ENCODE measurements at places on chromosomes 16 and 17.
A peak's percentile ranks its signal among the peaks of the same experiment; 100 is the strongest.

GRCh38 chr16:83940630-83941378, 12.2 kb upstream of the OSGIN1 start:
- no peak for DNase-seq

GRCh38 chr17:69870091-69870530, 204.9 kb upstream of the KCNJ16 start:
- peak; percentile 47 for DNase-seq

DNA sequence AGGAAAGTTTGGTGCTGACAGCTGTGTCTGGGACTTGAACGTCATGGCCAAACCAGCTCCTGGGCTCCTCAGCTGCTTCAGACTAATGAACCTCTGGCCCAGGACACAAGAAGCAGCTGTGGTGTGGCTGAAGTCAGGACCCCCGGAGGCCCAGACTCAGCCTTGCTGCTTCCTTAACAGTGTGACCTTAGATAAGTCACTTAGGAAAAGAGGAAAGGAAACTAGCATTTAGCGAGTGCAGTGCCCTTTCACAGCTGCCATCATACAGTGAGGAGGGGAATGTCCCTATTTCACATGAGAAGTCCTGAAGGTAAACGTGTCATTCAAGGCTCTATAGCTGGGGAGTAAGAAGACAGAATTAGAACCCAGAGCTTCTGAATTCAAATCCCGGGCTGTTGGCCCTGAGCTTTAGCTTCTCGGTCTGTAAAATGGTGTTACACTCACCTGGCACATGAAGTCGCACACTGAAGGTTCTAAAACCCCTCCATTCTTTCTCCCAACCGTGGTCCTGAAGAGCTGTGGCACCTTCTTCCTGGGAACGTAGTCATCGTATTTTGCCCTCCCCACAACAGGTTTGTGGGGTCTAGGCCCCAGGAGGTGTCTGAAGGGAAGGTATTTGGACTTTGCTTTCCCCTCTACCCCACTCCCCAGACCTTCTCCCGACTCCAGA, 910 bp upstream of the RAMP2 start:
- DNase-seq, result no peak

GRCh38 chr17:40062329-40063186, at the start of gene THRA:
Gene THRA (plus strand): TSS chr17:40062965. CDS start chr17:40074489, 11,524 bp downstream.
- DNase-seq, result no peak

DNA sequence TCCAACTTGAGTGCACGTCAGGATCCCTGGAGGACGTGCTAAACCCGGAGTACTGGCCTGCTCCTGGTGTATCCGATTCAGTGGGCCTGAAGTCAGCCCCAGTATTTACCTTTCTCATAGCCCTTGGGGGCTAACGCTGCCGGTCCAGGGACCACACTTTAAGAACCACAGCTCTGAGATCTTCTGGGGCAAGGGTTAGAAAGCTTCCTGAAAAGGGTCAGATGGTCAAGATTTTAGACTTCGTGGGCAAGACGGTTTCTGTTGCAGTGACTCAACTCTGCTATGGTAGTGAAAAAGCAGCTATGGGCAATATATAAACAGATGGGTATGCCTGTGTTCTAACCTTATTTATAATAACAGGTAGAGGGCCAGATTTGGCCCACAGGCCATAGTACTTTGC, 14.6 kb upstream of the USP10 start:
- no peak for DNase-seq

DNA sequence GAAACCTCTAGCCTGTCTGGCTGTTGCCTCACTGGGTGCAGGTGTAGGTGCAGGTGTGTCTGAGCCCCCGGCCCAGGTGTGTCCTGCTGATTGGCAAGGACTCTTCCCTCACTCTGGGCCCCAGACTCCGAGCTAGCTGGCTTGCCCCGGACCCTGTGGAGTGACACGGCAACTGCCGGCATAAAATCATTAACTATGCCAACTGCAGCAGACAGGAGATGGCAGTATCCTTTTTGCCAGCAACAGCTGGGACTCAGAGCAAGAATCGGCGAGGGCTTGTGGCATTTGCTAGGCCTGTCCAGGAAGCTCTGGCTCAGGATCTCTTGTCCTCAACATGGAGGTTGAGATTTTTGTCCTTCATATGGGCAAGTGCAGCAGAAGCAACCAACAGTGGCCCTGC, 20.8 kb downstream of the CIAPIN1 start:
- DNase-seq, result no peak

DNA sequence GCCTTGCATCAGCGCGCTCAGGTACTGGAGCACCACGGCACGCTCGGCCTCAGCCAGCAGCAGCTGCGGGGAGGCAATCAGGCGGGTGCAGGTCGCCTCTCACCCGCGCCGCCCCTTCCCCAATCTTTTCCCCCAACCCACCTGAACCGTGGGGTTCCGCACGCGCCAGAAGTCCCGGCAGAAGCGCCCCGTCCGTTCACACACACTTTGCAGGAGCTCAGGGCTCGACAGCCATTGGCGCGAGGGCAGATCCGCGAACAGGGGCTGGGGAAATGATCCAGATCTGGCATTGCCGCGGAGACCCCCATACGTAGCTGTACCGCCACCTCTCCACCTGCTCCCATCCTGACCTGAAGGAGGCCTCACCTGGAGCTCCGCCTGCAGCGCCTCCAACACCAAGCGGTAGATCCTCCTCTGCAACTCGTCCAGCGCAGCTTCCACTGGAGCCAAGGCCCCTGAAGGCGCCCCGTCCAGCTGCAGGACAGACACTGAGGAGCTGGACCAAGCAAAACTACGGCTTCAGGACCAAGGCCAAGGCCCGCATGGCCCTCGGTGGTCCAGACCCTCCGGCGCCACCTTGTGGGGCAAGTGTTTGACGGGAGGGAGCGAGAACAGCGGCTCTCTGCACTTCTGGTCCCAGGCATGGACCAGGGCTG, 1.4 kb upstream of the MATCAP1 start:
- peak; percentile 93 for DNase-seq

DNA sequence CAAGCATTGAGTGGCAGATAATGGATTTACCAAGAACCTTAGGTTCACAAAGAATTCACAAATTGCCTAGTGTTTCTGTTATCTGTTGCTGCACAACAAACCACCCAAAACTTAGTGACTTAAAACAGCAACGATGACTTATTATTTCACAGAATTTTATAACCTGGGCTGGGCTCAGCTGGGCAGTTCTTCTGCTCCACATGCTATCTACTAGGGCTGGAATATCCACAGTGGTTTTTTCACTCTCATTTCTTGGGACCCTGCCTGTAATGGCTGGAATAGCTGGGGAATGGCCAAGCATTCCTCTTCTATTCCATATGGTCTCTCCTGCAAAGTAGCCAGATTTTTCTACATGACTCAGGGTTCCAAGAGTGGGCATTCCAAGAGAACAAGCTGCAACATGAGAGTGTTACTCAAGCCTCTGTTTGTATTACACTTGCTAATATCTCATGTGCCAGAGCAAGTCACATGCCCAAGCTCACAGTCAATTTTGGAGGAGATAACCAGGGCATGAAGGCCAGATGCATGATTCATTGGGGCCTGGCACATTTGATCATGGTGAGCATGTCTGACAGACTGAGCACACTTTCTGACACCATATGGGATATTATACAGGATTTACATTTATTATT, 4.9 kb upstream of the PSMD7 start:
- peak; percentile 52 for DNase-seq

GRCh38 chr17:62062302-62062701, 2.8 kb downstream of the MED13 start:
- DNase-seq, result peak; percentile 30

- no peak for DNase-seq
These were observed 392.0 kb downstream of the GRIN2A start for GRCh38 chr16:9790199-9790598.

GRCh38 chr16:78900044-78900811, 700.3 kb downstream of the MAF start:
- DNase-seq, result no peak

- no peak for DNase-seq
These were observed 52.6 kb downstream of the C16orf95 start for GRCh38 chr16:87264634-87265033.

GRCh38 chr16:27441998-27442397, 40.0 kb downstream of the IL21R start:
- no peak for DNase-seq

- no peak for DNase-seq
These were observed 28.0 kb downstream of the GRB7 start for GRCh38 chr17:39765766-39766165.

- DNase-seq, result no peak
These were observed 758 bp downstream of the ADAMTS18 start for GRCh38 chr16:77434022-77434529.

DNA sequence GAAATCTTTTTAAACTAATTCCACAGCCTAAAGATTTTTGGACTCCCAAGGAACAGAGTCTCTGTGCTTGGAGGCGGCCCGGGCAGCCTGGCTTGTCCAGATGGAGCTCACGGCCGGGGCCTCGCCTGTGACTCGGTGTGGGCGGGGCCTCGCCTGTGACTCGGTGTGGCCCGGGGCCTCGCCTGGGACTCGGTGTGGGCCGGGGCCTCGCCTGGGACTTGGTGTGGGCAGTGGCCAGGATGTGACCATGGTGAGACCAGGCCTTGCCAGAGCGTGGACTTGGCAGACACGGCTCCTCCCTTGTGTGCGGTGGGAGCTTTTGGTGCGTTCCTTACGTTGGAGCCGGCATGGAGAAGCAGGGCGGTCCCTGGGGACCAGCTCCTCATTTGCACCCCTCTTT, 92.3 kb downstream of the METRNL start:
- DNase-seq, result no peak

DNA sequence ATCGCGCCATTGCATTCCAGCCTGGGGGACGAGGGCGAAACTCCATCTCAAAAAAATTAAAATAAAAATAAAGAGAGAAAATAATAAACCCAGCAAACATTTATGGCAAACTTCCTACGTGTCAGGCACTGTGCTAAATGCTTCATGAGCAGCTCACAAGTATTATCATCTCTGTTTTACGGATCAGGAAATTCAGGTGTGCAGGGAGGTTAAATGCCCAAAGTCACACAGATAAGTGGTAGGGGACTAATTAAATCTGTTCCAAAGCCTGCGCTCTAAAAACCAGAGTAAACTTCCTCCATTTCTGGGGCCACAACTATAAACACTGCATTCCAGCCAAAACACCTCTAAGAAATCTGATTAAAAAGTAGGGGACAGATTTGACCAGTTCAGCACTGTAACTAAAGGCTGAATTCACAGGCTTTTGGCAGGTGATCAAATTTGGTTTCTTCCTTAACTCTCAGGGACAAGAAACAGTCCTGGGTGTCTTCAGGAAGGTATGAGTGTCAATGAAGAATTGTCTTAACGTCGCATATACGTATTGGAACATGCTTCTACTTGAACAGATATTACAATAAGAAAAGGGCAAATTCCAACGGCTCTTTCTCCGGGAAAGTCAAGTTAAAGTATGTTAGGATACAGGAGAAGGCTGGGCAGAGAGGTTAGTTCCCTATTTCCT, 996 bp downstream of the STRADA start:
- peak; percentile 18 for DNase-seq

DNA sequence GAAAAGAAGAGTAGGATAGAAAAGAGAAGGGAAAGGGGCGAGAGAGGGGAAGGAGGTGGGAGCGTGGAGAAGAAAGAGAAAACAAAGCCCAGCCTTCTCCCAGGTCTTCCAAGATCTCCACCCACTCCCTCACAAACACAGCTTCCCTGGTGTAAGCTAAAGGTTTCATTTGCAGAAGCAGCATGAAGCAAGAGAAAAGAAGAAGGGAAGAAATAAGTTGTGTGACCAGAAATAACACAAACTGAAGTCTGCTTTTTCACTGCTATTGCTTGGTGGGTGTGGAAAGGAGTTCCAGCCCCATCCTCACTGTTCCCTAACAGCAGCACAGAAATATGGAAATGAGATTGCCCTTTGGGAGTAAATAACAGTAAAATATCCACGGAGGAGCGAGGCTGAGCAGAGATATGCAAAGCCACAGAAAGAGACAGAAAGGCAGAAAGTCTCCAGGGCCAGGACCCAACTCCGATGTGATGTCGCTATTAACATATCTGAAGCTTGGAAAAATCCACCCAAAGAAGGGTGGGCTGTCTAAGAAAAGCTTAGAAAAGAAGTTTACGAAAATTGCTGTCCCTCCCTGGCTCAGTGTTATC, 10.3 kb upstream of the GAS7 start:
- no peak for DNase-seq

GRCh38 chr16:60166111-60166510, 1432.0 kb upstream of the GOT2 start:
- no peak for DNase-seq

- no peak for DNase-seq
These were observed 162.6 kb downstream of the AATF start for GRCh38 chr17:37111329-37111728.

DNA sequence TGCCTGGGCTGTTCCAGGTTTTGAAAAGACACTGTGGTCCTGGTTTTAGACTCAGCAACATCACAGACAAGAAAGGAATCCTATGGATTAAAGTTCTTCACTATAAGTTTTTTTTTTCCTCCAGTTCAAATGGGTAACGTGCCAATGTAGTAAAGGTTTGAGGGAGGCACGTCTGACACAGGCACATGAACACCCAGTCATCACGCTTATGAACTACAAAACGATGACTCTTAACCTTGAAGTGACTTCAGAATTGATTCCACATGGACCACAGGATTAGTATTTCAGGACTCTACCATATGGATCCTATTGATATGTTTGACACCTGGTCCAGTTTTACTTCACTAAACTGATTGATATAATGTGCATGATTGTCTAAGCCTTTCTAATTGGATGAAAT, 2.3 kb downstream of the PRMT7 start:
- DNase-seq, result no peak

- DNase-seq, result no peak
These were observed 36.0 kb upstream of the EMP2 start for GRCh38 chr16:10616419-10616755.

DNA sequence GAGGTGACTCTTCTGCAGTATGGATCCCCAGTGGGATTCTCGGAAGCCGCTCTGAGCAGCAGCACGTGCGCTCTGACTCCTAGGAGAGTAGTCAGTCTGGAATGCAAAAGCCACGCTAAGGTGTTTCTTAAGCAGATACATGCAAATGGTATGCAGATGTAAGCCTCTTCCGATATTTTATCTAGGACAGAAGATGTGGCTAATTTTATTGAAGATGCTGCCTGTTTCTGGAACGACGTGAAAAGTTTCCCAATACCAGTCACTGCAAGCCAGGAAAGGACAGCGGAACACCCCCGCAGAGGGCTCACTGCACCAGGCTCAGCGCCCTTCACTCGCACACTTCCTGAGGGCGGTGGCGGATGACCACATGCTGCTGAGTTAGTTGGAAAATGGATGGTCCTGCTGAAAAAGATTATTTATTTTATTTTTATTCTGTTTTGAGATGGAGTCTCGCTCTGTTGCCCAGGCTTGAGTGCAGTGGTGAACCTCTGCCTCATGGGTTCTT, 10.1 kb downstream of the FADS6 start:
- DNase-seq, result no peak

- no peak for DNase-seq
These were observed 16.7 kb upstream of the DNAI2 start for GRCh38 chr17:74257311-74257710.

- no peak for DNase-seq
These were observed 6.4 kb downstream of the RPS15A start for GRCh38 chr16:18783430-18784341.

DNA sequence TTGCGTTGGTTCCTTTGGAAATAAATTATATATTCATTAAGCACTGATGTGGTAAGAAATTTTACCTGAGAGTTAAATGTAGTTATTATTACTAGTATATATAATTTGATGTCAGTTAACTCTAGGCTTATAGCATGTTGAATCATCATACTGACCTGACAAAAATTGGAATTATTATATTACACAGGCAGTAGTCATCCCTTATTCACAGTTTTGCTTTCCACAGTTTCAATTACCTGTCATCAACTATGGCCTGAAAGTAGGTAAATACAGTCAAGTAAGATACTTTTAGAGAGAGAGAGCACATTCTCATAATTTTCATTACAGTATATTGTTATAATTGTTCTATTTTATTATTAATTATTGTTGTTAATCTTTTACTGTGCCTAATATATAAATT, 1074.7 kb downstream of the CDH11 start:
- no peak for DNase-seq

- no peak for DNase-seq
These were observed 14.4 kb upstream of the CDIPT start for GRCh38 chr16:29877266-29877961.

Measured in fibroblast of the aortic adventitia (primary cell).